Activated CD8-positive, alpha-beta memory T cell treated with anti-CD3 and anti-CD28 coated beads for 48 hours (primary cell): ENCODE measurements at places on chromosomes 7 and 10.

GRCh38 chr7:2171855-2172254 is 60.9 kb downstream of the MAD1L1 start:
- DNase-seq, result no peak

- DNase-seq, result no peak
These were observed 22.5 kb downstream of the ELAPOR2 start for GRCh38 chr7:87036985-87037384.

DNA sequence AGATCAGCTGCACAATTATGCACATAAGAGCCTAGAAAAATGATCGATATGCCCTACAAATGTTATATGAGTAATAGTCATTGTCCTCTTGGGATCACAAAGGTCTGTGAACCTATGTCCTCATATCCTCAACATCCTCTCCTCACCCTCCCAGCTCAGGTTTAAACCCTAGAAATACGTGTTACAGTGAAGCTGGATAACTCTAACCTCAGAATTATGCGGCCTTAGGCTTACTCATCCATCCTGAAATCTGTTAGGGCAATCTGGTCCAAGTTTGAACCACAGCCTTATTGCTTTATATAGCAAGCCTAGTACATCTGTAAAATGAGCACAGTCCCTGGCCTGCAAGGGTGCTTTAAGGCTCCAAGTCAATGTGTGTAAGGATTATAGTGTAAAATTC is 84.2 kb upstream of the FRMD4A start:
- DNase-seq, result no peak

DNA sequence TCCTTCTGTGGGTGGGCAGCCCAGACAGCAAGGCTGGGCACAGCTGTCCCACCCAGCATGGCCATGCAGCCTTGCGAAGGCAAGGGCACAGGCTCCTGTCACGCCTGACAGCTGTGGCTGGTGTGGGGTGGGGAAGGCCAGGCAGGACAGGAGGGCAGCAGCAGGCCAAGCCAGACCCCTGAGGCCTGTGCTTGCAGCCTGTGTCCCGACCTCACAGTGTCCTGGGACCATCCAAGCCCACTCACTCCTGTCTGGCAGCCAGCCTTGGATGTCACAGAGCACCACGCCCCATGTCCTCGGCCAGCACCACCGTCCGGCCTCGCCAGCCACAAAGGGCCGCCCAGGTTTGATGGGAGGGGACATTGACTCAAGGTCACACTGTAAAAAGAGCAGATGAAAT is 85.5 kb upstream of the LRRC4 start:
- no peak for DNase-seq

DNA sequence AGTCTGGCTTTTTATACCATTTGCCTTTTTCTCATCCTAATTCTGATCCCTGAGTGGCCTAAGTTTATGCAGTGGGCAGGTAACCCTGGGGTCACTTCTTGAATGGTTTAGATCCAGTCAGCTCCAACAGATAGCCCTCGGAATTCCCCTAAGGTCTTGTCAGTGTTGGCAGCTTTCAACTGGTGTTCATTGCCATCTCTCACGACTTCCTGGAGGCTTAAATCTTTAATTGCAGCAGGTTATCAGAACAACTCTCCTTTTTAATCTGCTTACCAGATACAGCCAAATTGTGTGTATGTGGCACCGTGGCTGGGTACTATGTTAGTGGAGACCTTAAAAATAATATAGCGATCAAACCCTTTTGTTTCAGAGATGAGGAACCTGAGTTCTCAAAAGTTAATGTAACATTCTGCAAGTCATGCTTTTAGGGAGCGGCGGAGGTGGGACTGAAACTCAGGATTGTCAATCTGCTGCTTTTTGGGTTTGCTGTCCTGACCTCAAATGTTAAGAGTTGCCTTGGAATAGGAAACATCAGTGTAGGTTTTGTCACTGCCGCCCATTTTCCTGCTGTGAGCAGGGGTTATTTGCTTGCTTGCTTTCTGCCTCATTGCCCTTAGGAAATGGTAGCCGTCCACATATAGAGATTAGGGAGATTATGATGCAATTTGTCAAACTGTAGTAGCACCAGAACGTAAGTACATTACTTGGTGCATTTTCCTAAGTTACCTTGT is 818 bp downstream of the DLD start:
- no peak for DNase-seq

- no peak for DNase-seq
These were observed 857 bp downstream of the MEOX2 start for GRCh38 chr7:15685358-15686294.

- no peak for DNase-seq
These were observed 241.5 kb upstream of the PTER start for GRCh38 chr10:16195178-16195769.

DNA sequence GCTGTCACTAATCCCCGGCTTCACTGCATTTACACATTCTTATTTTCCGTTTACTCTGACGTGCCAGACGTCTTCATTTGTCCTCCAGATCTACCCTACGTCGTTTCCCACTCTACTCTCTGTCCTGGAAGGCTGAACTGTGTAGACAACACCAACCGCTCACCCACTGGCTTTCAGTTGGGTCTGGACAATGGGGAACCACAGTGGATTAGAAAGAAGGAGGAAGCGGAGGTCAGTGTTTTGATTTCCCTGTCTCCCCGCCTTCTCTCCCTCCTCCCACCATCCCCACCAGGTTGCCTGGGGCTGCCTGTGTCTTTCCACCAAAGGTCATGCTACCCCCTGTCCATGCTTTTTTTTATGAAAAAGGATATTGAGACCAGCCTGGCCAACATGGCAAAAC is 14.0 kb upstream of the CTBP2 start:
- no peak for DNase-seq

DNA sequence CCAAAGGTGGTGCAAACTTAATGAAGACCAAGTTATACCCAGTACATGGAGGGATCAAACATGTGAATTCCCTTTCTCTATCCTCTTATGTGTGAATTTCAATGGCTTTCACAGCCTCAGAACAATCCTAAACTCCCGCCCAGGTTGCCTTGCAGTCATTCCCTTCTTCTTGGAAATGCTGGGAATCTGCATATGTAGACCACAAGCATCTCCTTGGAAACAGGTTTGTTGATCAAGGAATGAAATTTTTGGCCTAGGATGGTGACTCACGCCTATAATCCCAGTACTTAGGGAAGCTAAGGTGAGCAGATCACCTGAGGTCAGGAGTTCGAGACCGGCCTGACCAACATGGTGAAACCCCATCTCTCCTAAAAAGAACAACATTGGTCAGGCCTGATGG is 77.8 kb upstream of the ABI1 start:
- no peak for DNase-seq

DNA sequence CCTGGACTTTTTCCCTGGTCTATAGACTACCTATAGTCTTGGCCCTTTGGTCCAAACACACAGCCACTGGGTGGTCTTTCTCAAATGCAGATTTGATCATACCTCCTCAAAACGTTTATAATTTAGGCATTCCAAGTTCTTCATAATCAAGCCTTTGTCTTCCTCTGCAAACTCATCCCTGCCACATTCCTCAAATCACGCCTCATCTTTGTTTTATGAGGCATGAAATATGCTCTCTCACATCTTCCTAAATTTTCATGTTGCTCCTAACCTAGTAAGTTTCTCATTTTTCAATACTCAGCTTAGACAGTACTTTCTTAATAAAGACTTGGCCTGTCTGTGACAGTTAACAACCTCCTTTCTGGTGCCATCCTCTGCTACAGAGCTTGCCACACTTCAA is 10.9 kb upstream of the HERC4 start:
- DNase-seq, result no peak

GRCh38 chr7:150977382-150978125 is 567 bp downstream of the KCNH2 start:
- no peak for DNase-seq

- DNase-seq, result no peak
These were observed 331.5 kb upstream of the AKR1E2 start for GRCh38 chr10:4494551-4494950.

DNA sequence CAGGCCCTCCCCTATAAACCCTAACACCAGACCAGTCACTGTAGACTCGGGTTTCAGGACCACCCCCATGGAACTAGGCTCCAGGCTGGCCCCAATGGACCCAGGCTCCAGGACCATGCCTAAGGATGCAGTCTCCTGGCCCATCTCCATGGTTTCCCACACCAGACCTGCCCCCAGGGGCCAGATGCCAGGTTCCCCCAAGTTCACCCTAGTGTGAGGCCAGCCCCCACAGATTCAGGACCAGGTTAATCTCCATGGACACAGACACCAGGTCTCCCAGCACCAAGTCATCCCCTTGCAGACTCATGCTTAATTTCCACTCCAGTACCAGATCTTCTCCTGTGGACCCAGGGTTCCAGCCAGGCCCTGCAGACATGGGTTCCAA is 103.8 kb upstream of the LANCL2 start:
- DNase-seq, result no peak

DNA sequence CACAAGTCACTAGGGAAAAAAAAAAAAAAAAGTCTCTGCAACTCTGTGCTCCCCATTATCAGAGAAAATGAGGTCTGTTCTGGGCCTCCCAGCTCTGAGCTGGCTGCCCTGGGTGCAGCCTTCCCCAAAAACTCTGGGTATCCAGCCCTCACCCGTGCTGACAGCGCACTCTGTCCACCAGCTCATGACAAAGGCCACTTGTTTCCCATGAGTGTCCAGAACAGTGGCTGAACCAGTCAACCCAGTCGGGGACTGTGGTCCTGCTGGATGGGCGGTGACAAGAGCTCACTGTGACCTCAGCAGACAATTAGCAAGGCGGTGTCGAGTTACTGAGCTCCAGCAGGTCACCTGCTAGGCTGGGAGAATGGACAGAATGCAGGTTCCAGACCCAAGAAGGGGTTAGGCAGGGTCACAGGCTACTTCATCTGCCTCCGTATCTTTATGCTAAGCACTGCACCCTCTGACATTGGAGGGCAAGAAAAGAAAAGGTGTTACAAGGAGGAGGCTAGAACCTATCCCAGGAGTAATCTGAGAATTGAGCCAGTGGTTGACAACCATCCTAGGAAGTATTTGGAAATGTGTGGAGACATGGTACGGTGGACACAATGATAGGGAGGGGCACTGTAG is 37.2 kb downstream of the DLG5 start:
- DNase-seq, result no peak

GRCh38 chr10:132711613-132712121 is 74.3 kb downstream of the NKX6-2 start:
- DNase-seq, result no peak

DNA sequence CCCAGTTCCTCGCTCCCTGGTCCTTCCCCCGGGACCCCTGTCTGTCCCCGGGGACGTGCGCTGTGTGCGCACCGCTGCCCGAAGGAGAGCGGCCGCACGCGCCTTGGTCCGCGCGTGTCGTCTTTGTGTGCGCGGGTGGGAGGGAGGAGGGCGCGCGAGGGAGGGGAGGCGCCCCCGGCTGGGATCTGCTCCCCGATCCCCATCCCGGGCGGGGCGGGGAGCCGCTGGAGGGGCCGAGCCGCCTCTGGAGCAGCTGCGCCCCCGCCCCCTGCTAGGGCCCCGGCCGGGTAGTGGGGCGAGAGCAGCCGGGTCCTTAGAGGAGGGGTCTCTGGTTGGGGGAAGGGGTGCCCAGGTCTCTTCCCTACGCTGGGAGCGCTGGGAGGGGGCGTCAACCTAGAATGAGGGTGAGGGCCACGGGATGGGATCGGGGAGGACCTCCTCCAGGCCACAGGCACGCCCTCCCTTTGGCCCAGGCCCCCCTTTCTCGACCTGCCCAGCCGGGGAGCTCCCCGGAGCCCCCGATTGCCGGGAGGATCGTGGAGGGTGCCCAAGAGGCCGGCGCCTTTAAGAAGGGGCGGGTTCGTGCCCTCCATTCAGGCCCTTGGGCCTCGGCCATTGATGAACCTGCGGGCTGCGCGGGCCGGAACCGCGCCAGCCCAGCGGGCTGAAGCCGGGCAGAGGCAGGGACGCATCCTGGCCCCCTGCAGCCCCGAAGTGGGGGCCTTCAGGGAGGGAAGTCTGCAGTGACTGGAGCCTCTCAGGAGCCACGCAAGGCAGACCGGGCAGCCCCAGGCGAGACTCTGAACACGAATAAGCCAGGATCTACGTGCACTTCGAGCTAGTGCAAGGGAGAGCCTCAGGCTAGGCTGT is 678 bp downstream of the SH2B2 start:
- DNase-seq, result no peak

DNA sequence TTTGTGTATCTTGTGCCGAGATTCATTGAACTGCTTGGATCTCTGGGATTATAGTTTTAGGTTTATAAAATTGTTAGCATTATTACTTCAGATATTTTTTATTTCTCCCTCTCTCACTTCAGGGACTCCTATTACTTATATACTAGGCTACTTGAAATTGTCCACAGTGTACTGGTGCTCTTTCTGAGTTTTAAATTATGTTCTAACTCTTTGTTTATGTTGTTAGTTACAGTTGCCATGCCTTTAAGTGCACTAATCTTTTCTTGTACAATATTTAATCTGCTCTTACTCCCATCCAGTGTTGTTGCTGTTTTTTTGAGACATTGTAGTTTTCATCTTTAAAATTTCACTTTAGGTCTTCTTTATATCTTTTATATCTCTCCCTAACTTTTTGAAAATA is 13.1 kb downstream of the PLEKHS1 start:
- DNase-seq, result no peak

DNA sequence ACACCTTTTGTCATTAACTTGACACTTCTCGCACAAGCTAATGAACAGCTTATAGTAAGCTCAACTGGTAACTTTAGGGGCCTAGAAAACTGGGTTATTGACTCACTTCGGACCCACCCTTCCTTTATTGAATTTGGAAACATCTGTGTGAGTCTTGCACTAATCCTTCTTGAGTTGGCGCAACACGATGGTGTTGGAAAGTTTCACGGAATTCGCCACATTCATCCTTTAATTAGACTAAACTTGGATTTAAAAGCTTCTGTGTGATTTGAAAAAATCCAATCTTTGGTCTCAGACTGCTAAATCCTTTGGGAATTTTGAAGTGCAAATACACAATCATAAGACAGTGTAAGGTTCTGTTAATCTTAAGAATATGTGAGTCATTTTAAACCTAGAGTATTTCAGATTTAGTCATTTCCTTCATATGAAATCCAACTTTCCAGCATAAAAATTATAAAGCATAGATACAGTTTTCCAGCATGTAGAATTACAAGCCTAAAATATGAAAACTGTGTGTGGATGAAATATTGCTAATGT is 15.1 kb downstream of the FZD8 start:
- no peak for DNase-seq

DNA sequence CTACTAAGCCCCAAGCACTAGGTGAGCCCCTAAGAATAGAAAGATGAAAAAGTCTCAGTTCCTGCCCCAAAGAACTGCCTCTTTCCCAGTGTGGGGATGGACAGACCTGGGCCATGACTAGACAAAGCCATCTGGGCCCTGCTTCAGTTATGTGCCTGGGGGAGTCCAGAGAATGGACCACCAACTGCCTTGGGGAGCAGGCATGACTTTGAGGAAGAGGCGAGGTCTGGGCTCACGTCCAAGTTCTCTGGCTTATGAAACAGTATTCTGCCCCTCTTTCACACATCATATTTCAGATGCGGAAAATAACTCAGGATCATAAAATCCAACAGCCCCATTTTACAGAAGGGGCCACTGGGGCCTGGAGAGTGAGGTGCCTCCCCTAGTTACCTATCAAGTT is 80.3 kb downstream of the PLXNA4 start:
- DNase-seq, result no peak

GRCh38 chr10:102918817-102919245 is 737 bp downstream of the CNNM2 start:
- DNase-seq, result peak; percentile 27

- DNase-seq, result no peak
These were observed 11.7 kb downstream of the CNPY1 start for GRCh38 chr7:155534691-155535090.
